IgD-negative memory B cell (primary cell): ENCODE measurements at places on chromosomes 4 and X. TPM values are rescaled to one million over a fixed set of nuclear protein-coding genes. Genes with fewer than 3 reads are reported as not detected.

MAGEA8 gene
- polyA plus RNA-seq, result not detected

ADH1A gene
- not detected for polyA plus RNA-seq

ARMCX5 gene
- 5.0 TPM for polyA plus RNA-seq

DHRSX gene
- polyA plus RNA-seq, result 27.5 TPM

TSPAN6 gene
- 0.19 TPM for polyA plus RNA-seq

PRSS12 gene
- polyA plus RNA-seq, result not detected

TMEM255A gene
- polyA plus RNA-seq, result 0.33 TPM

CDX4 gene
- polyA plus RNA-seq, result not detected

UGT2B11 gene
- polyA plus RNA-seq, result not detected

BEX1 gene
- polyA plus RNA-seq, result not detected

JAKMIP1 gene
- polyA plus RNA-seq, result 1.9 TPM

DUSP21 gene
- not detected for polyA plus RNA-seq

CYTL1 gene
- not detected for polyA plus RNA-seq

PRRG3 gene
- not detected for polyA plus RNA-seq

NALF2 gene
- not detected for polyA plus RNA-seq

DCAF4L1 gene
- polyA plus RNA-seq, result not detected

C1QTNF7 gene
- not detected for polyA plus RNA-seq

PCGF3 gene
- polyA plus RNA-seq, result 6.1 TPM

HELT gene
- not detected for polyA plus RNA-seq

IBSP gene
- not detected for polyA plus RNA-seq

CLCN4 gene
- polyA plus RNA-seq, result 5.1 TPM

PTTG2 gene
- not detected for polyA plus RNA-seq

PAGE4 gene
- not detected for polyA plus RNA-seq

TXK gene
- polyA plus RNA-seq, result 3.4 TPM

GLOD5 gene
- not detected for polyA plus RNA-seq

TECRL gene
- polyA plus RNA-seq, result not detected

STATH gene
- polyA plus RNA-seq, result not detected

CSAG1 gene
- polyA plus RNA-seq, result not detected

ITGB1BP2 gene
- polyA plus RNA-seq, result not detected
